Stimulated activated CD8-positive, alpha-beta memory T cell treated with anti-CD3 and anti-CD28 coated beads, Interleukin-7, amount 100 ng/mL, for 1 hour (primary cell): ENCODE measurements at places on chromosomes 2 and 18.

DNA sequence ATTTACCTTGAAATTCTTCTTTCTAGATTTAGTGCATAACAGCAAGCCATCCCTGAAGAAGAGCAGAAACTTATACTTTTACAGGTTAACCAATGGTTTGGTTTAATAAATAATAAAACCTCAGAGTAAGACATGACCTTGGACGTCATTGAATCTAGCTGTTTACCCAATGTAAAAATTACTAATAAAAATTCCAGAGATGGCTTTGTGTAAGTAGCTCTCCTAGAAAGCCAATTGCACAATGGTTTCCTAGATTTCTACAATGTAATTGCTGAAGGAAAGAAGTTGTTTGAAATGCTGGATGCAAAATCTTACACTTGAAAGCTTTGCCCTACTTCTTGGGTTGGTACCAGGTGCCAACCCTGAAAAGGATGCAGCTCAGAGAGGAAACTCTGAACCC is 1.5 kb downstream of the XDH start:
- DNase-seq: no peak

GRCh38 chr2:18506883-18507509 is 53.5 kb downstream of the RDH14 start:
- no peak for DNase-seq

DNA sequence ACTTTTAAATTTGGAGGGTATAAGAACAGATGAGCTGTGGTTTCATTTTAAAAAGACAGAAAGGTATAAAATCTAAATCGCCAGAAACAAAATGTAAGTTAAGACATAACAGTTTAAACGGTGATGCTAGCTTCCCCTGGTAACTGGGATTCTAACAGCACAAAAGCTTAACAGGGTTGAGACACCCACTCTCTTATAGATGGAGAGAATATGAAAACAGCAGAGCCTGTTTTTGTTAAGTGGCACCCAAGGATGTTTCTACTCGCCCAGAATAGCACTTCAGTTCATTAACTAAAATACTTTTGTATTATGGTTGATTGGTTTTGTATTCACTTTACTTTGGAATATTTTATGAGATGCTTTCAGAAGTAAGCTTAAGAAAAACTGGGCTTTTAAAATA is 151.9 kb upstream of the RND3 start:
- no peak for DNase-seq

DNA sequence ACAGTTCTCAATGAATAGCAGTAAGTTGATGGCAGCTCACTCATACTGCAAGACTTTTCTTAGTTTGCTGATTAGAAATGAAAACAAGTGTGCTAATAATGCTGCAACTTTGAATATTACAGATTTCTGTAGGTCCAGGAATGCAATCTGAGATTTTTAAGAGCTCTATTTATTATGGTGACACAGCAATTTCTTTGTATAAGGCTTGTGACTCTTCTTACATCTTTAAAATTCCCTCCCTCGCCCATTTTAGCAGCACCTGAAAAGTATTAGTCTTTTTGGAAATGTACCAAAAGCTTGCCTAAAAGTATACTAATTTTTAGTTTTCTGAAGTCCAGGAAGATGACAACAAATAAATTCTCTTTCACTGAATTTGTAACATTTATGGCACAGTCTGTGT is 4.4 kb upstream of the HTR2B start:
- DNase-seq: no peak

DNA sequence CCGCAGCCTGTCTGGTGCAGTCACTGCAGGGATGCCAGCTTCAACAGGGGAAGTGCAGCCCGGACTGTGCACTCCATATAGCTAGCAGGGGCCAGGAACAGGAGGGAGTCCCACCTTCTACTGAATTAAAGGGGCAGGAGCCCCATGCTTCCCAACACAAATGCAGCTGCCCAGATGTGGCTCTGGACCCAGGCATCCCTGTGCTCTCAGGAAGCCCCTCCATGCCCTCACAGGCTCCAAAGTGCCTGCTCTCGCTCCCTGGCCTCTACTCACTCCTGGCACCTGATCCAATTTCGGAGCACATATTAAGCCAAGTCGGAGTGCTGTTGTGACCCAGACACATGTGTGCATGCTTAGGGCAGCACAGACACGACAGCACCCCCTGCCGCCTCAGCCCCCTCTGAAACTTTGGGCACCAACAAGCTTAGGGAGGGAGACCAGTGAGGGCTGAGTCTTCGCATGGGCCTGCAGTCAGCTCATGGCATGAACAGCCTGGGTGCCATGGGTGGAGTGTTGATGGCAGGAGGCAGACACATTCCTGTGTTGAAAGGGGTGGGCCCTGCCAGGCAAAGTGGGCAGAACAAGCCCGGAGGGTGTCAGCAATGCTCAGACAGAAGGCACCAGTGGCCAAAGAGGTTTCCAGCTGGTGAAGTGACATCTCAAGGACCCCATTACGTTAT is 83.5 kb downstream of the ZNF804A start:
- DNase-seq: no peak

GRCh38 chr18:72738136-72738535 is 129.7 kb downstream of the NETO1 start:
- no peak for DNase-seq

DNA sequence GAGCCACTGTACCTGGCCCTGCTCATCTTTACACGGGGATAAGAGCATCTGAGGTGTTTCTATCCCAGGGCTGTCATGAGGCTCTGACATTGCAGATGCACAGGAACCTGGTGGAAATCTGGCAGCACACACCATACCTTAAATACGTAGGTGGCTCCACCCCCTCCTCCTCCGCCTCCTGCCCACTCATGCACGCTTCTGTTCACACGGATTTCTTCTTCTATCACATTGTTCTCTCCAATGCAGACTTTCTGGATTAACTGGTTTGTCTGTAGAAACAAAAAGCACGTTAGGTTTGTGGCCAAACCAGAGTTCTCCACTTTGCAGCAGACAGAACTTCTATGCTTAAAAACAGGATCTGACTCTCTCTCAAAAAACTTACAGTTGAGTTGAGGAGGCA is 118.2 kb downstream of the CLIP4 start:
- DNase-seq: no peak

GRCh38 chr2:148971547-148971946 is 67.0 kb upstream of the LYPD6B start:
- DNase-seq: no peak

GRCh38 chr18:25146512-25146910 is 205.5 kb downstream of the ZNF521 start:
- no peak for DNase-seq

- no peak for DNase-seq
These were observed 92.4 kb upstream of the ZFP36L2 start for GRCh38 chr2:43318791-43319190.

DNA sequence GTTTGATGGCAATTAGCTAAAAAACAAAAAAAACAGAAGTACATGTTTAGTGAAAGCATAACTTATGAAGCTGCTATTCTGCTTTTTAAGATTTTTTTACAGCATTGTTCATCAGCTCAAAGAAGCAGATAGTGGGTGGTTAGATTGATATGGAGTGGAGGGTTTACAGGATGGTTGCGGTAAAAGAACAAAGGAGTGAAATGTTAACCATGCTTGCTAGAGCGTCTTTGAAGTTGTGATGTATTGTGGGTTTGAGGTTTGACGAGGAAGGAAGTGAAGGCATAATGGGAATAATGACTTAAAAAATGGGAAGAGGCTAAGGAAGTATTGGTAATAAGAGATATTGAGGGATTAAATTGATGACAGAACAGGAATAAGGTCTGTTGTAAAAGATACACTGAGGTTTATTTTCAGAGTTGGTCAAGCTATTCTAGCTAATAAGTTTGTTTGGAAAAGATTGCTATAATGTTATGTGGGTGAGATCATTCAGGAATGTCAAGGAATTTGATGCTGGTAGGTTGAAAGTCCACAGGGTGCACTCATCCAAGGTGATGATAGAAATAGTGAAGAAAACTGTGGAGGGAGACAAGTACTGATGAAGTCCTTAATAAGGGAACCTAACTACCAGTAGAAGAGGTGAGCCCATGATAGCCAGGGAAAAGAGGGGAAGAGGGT is 14.6 kb downstream of the SPOPL start:
- no peak for DNase-seq

- no peak for DNase-seq
These were observed 9.0 kb downstream of the STK25 start for GRCh38 chr2:241499146-241499965.
